ENCODE measurements at places on chromosomes 12 and 14. TPM values are rescaled to one million over a fixed set of nuclear protein-coding genes. Genes with fewer than 3 reads are reported as not detected.

The VASH1 gene
- 8.6 TPM for total RNA-seq

- peak; percentile 57 for DNase-seq
Observed at GRCh38 chr14:50003213-50004021, 110.5 kb downstream of the ARF6 start.

- DNase-seq = no peak
Observed at GRCh38 chr14:32300136-32300535, 29.0 kb upstream of the AKAP6 start.

DNA sequence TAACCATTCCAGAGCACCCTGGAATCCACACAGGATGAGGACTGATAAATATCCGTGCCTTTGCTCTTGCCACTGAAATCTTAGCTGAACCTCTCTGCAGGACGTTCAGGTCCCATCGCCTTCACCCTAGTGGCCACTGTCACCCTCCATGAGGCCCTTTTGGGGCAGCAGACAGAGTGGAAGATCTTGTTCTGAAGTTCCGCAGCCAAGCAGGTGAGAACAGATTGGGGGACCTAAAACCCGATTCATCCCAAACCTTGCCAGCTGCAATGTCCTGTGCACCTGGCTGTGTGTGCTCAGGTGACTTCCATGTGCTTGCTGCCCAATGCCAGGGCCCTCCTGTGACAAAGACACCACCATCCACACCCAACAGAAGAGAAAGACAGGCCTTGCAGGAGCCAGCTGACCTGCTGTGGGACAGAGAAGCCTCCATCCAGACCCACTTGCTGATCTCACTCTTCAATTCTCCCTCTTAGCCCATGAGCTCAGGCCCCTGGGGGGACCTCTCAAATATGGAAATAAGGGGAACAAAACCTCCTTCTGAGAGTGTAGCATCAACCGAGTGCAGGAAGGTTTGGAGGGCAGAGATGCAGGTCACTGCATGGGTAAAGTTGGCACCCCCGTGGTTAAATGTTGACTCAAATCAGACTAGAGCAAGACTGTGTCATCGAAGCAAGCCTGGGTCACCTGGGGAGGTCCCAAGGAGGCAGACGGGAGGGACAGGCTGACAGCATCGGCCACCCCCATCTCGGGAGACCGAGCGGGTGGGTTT is 308.7 kb upstream of the DIO3 start:
- no peak for DNase-seq

- no peak for DNase-seq
Observed at GRCh38 chr12:5571115-5571514, 139.2 kb downstream of the NTF3 start.

GRCh38 chr12:106764738-106765137 is 9.7 kb upstream of the RIC8B start:
- no peak for DNase-seq

DNA sequence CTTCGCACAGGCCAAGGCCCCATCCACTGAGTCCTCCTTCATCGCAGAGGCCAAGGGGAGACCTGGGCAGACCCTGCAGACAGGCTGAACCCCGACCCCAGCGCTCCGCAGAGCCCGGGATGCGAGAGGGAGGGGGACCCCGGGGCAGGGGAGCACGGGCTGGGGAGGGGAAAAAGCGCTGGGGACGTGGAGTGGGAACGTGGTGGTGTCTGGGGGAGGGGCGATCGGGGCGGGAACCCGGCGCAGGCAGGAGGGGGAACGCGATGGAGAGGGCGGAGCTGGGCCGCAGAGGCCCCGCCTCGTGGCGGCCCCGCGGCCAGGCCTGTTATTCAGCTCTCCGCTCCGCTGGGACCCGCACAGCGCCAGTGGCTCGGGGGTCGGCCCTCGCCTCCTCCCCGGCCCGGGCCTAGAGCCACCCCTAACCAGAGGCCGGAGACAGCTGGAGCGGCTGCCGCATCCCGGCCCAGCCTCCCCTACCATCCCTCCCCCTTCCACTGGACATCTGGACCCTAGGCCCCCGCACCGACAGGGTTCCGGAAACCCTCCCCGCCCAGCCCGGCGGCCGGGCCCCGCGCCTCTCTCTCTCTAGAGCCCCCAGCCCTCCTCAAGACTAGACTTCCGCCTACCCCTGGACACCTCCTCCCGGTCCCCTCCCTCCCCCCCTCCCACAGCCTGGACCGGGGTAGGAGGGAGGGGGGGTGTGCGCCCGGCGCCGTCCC is at the start of gene ARHGEF25:
ARHGEF25 (plus strand) TSS at position 328 of the 719 bp plus-strand sequence. CDS start 460 bp downstream, outside the sequence.
- peak; percentile 84 for DNase-seq

The GLIPR1L1 gene
- not detected for total RNA-seq

- no peak for DNase-seq
Observed at GRCh38 chr12:15458008-15458407, 135.7 kb downstream of the PTPRO start.

- no peak for DNase-seq
Observed at GRCh38 chr14:99360774-99361595, 89.0 kb upstream of the BCL11B start.

- no peak for DNase-seq
Observed at GRCh38 chr12:63085120-63085519, 65.9 kb downstream of the AVPR1A start.

DNA sequence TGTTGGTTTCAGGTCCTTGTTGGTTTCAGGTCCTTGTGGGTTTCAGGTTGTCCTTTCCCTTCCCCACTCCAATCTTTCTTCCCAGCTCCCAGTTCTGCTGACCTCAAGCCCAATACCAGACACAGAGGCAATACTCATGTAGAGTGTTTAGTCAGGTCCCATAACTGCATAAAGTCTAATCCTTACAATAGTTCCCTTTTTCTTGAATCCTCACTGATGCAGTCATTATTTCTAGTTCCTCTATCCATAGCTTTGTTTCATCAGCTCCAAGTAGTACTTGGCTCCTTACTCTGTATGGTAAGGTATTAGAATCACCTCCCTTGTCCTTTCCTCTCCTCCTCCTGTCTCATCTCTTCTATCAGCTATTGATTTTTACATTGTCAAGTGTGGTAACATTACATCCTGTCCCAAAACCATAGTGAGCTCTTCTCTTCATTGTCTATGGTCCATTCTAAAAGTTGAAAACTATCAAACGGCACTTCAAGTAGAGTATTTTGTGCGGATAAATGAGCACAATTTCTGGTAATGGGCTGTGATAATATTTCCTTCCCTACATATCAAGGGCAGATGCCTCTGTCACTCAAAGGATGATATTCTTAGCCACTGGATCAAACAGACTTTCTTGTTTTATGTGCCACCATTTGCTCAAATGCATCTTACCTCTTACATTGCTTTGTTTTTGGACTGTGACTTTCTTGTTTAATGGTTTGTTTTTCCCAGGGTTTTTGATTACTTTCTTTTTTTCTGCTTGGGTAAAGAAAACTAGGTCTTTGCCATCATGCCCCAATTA is 57.2 kb upstream of the JDP2 start:
- no peak for DNase-seq

The KRT3 gene
- not detected for total RNA-seq

The NYNRIN gene
- total RNA-seq = 19.7 TPM

GRCh38 chr12:127130506-127131124 is 1136.4 kb upstream of the TMEM132C start:
- no peak for DNase-seq

The FGF23 gene
- not detected for total RNA-seq

- no peak for DNase-seq
Observed at GRCh38 chr12:71524626-71525025, 85.0 kb downstream of the LGR5 start.

GRCh38 chr12:51972849-51973273 is 21.4 kb downstream of the ACVR1B start:
- no peak for DNase-seq

The SLCO1B3 gene
- total RNA-seq = not detected

DNA sequence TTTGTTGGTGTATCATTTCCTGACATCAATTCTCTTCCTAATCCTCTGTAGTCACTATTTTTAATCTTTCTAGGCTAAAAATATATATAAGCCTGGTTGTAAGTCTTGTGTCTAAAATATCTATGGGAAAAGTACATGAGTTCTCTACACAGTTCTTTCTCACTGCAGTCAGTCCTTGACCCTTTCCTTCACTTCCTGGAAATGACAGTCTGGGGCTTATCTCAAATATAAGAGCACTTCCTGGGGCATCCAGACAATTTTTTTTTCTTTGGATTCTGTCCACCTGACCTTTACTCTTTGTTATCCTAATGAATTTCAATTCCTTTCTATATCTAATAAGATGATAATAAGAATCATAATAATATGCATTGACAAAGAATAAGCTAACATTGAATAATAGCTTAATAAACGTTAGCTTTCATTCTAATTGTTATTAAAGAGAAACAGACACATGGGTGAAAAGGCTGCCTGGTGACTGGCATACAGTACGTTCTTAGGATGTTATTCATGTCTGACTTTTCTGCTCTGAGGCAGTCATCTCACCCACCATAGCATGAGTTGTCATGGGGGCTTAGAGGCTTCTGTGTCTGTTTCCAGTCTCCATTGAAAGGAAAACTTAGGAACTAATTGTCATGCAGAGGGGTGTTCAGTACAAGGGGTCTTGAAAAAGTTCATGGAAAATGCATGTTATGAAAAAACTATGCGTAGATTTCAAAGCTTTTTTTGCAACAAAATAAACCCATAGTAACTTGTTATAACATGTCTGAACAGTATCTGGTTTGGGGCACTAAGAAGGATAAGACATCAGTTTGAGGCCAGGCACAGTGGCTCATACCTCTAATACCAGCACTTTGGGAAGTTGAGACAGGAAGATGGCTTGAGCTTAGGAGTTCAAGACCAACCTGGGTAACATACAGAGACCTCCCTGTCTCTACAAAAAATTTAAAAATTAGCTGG is 66.2 kb upstream of the DNM1L start:
- DNase-seq = no peak

DNA sequence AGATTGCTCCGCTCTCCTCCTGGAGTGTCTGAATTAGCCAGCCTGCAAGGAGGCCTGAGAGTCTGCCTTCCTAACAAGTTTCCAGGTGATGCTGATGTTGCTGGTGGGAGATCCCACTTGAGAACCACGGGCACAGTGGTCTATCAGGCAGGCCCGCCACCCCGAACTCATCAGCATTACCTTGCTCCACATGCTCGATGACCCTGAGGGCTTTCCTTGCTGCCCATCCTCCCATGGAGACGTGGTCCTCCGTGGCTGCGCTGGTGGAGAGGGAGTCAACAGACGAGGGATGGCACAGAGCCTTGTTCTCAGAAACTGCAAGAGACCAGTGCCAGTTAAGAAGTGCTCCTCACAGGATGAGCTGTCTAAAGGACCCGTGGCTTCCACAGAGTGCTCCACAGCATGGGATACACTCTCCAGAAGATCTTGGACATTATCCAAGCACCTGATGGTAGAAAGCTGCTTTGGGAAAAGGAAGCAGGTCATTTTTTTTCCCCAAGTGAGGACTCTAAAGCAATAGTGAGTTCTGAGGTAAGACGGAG is 18.3 kb downstream of the HAL start:
- DNase-seq = no peak

DNA sequence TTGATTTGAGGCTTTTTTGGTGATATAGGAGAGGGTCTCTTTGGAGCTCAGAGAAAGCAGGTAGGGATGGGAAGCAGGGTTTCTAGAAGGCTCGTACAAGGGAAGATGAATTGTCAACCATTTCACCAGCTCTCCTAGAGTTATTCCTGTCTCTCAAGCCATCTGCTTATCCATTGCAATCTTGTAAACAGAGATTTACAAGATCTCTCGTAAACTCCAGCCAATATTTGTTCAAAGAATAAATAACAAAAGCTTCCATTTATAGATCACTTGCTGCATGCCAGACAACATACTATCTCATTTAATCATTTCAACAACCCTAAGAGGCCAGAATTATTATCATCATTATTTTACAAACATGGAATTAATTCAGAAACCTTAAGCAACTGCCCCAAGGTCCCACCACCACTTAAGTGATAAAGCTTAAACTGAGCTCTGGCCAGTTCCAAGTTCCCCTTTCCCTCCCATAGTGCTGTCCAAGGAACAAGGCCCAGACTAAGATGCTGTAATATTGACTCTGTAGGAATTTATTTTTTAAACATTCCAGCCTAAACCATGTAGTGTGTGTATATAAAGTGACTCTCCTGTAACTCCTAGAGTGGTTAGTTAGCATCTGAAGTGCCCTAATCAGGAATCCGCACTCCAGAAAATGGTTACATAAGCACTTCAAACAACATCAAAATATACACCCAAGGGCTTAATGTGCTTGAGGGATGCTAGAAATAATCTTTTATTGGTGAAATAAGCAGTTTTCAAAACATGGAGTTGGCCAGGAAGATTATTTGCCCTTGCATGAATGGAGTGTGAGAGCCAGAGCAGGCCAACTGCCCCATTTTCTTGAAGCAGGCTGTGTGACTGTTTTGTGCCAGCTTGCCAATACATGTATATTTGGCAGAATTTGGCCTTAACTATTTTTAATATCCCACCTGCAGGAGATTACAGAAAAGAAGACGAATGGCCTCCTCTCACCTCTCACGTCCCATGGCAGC is 2.8 kb upstream of the PLEKHH1 start:
- DNase-seq = no peak
